ENCODE measurements at places on chromosomes 4 and X.

- DNase-seq, result no peak
These were observed 52.4 kb downstream of the SCFD2 start for GRCh38 chr4:53313510-53313909.

- DNase-seq, result no peak
These were observed 71.6 kb downstream of the ADAM29 start for GRCh38 chr4:174989791-174990190.

DNA sequence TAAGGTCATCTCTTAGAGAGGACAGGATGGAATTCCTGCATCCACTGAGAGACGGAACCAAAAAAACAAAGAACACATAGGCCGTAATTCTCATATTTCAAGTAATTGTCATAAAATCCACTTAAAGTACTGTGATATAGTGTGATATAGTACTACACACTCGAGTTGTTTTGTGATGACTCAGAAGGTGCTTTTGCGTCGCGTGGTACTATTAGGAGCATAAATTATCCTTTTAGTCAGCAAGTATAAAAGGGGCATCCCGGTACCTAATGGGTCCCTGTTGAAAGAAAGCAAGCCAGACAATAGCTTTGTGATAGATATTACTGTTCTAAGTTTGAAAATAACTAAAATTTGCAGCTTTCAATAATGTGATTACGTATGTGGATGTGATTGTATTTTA, 55.3 kb downstream of the GPR143 start:
- DNase-seq, result no peak

- no peak for DNase-seq
These were observed 44.7 kb downstream of the DDX60 start for GRCh38 chr4:168273838-168274237.

DNA sequence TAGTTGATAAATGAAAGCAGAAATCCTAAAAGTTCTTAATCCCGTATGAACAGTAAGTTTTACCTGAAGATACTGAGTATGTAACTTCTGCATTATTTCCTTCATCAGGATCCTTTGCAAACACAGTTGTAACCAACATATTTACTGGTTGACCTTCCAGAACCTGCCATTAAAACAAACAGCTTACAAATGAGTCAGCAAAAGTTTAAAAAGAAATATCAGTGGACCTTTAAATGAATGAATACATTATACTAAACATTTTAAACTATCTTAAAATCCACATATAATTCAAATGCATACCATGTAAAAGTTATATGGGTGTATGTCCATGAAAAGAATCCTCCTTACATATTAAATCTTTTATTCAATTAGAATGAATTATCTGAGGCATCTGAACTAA, 163.6 kb downstream of the DCHS2 start:
- DNase-seq, result no peak

- no peak for DNase-seq
These were observed 99.1 kb upstream of the AFAP1 start for GRCh38 chr4:8038719-8039251.

DNA sequence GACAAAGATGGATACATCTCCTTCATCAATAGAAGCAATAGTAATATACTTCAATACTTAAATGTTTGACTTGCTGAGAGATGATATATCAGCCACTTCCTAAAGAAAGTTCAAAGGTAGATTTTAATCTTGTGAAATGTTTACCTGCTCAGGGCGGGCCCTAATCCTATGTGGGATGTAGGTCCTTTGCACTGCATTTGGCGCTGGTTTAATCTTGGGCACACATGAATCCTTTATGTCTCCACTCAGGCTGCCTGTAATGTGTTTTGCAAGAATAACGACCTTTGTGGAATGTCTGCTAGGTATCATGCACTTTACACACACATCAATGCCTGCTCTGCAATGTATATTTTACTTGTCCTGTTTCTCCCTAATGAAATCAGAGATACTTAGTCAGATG, 368.7 kb downstream of the GBA3 start:
- DNase-seq, result no peak

DNA sequence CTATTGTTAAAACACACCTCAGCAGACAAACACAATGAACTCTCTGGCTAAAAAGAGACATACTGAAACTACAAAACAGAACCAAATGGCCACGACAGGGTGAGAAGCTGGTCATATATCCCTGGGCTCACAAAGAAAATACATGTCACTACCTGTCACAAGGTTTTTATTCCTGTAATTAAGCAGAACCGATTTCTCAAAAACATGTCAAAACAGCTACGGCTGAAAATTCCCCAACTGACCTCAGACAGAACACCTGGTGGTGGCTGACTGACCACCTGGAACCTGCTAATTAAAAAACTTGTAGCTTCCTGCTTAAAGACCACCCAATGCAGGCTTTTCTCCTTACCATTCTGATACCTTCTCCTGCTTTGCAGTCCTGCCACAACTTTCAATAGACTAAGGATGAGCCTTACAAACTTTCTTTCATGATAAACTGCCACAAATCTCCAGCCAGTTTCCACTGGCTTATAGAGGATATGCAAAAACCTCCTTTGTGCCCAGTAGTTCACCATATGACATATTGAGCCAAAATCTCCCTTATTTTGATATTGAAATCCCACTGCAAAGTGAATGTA, 571.9 kb downstream of the SPOCK3 start:
- DNase-seq, result no peak

DNA sequence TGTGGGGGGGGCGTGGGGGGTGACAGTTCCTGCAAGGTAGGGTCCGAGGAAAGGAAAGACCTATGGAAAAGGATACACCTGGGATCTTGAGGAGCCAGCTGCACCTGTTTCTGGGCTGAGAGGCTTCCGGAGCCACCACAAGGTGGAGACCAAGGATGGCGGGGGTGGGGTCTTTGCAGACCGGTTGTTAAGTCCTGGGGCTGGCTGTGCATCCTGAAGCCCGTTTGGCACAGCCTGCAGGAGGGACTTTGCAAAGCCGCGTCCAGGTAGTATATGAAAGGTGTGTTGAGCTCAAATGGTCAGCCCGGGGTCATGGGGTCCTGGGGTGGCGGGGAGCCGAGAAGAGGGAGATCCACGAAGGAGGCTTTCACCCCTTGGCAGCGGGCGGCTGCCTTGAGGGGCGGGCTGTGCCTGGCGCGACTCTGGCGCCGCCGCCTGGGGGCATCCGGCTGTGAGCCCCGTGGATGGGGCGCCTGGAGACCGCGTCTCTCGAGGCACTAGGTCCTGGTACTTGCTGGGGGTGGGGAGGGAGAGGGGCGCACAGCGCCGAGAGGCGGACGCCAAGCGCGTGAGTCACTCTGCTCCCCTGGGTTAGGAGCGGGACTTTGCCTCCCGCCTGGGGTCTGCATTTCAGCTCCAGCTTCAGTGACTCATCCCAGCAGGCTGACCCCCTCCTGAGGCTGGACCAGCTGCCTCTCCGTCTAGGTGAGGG, 58.2 kb upstream of the DYNLT3 start:
- peak; percentile 26 for DNase-seq

DNA sequence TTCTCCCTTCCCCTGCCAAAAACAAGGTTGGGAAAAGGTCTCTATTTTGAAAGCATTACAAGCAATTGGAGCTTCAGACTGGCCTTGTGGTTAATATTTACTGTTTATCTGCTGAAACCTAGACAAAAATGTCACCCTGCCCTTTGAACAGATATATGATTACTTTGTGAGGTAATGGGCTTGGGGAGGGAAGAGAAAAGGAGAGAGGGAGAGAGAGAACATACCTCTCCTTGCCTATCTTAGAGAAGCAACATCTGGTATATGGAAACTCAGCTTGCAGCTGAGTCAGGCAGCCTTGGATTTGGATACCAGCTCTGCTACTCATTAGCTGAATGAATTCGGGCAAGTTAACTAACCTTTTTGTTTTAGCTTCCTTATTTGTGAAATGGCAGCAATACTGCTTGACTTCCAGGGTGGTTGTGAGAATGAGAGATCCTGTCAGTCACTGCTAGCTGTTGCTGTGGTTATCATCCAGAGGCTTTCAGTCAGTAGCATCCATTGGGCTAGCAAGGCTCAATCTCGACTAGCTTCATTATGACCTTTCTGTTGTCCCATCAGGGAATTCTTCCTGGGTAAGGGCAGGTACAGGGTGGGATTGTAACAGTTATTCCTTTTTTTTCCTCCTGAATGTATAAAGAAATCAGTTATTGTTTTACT, 41.1 kb downstream of the ZFX start:
- DNase-seq, result no peak

DNA sequence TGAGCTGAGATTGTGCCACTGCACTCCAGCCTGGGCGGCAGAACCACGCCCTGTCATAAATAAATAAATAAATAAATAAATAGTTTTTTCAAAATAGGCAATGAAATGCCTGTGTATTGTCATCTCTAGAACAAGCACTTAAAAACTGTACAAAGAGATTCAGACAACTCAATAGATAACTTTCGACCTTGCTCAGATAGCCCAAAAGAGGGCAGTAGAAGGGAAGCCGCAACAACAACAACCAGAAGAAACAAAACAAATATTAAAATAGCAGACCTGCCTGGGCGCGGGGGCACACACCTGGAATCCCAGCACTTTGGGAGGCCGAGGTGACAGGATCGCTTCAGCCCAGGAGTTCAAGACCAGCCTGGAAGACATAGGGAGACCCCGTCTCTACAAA, 9.4 kb upstream of the CLDN34 start:
- no peak for DNase-seq

Data from stimulated activated CD8-positive, alpha-beta memory T cell treated with anti-CD3 and anti-CD28 coated beads, Interleukin-4, amount 100 ng/mL, for 48 hours (primary cell).